Midbrain (tissue), 1 donor: ENCODE measurements at places on chromosomes 7 and 10.

GRCh38 chr10:31745612-31746376, 182.8 kb downstream of the ARHGAP12 start:
- DNase-seq = no peak

GRCh38 chr10:51389415-51390321, 309.7 kb downstream of the CSTF2T start:
- peak; percentile 9 for DNase-seq

DNA sequence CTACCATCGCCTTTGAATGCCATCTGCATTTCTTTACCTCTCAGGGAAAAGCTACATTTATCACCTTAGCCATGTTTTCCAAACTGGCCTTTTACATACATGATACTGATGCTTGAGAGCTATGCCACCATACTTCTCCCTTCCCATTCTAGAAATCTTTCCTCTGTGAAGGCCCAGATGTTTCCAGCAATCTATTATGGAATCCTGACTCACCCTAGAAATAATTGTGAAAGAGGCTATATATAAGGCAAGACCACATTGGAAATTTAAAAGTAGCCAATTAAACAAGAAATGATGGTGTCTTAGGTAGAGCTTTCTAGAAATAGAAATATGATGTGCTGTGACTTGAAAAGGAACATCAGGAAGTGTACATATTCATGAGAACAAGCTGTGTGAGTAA, 389.7 kb downstream of the INHBA start:
- no peak for DNase-seq

DNA sequence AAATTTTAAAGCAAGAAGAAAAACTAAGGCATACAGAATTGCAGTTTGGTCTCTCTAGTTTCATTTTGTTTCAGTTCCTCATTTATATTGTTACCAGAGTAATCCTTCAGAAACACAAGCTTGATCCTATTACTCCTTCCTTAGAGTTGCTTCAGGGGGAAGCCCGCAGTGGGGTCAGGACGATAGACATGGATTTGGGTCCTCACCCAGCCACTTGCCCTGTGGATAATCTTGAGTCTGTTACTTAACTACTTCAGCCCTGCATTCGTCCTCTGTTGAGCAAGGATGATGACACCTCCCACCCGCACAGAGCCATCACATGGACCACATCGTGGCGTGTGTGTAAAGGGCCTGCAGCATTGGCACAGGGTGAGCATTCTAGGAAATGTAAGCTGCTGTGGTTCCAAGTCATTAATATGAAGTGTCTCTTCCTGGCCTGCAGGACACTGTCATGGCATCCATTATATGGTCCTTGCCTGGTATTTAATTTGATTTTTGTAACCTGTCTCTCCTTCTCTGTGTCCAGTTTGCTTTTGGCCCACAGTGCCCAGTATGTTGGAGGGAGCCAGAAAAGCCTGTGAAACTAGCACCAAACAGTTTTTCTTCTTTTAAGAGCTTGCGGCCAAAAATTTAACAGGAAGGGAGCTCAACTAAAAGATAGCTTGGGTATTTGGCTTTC, 111.2 kb downstream of the EEPD1 start:
- DNase-seq = peak; percentile 56

- no peak for DNase-seq
Observed at GRCh38 chr10:101130984-101131961, at the start of gene TLX1. Gene TLX1 (plus strand): TSS chr10:101131300. CDS start chr10:101131542, 242 bp downstream.

DNA sequence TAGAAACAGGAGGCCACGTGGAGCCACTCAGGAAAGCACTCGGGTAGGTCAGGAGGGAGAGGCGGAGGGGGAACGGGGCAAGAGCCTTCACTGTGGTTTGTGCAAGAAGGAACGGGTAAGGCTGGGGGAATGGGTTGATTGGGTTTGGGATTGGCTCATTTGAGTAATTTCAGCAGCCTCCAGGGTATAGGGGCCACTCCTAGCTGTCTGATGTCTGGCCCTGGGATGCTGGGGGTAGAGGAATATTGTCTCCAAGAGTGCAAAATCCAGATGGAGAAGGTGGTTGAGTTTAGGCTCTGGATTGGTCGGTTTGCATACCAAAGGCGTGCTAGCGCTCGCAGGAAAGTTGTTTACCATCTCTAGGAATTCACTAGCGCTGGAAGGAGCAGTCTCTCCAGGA, 47.2 kb downstream of the MYL10 start:
- no peak for DNase-seq

DNA sequence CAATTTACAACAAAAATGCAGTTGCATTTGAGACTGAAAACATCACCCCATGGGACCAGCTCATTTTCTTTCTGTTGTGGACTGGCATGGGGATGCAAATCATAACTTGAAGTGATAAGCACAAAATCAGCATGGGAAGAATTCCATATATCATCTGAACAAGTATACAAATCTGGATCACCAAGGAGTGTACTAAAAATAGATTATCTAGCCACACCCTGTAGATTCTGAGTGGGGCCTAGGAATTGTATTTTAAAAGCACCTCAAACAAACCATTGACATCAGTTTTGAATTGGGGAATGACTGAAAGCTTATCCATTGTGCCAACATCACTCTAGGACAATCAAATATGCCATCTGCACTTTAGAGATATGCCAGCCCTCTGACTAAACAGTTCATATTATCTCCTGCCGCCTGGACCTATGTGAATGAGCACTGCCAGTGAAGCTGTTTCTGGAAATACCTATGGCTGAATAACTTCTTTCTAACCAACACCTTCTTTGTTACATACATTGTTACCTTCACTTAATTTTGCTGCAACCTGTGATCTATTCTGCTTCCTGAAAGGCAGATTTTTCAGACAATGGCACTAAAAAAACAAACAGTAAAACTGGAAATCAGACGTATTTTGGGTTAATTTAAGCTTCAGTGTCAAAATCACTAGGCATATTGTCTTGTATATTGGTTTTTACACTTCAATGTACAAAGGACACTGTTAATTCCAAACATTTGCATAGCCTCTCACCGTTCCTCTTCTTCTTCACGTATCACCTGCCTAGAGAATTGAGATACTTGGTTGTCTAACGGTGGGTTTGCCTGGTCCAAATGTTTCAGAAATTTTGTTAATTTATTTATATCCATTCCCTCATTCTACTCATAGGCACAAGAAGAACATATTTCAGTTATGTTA, 42.4 kb upstream of the HGF start:
- no peak for DNase-seq

- DNase-seq = no peak
Observed at GRCh38 chr10:4473977-4474376, 352.0 kb upstream of the AKR1E2 start.

GRCh38 chr10:16195178-16195769, 241.5 kb upstream of the PTER start:
- DNase-seq = no peak

DNA sequence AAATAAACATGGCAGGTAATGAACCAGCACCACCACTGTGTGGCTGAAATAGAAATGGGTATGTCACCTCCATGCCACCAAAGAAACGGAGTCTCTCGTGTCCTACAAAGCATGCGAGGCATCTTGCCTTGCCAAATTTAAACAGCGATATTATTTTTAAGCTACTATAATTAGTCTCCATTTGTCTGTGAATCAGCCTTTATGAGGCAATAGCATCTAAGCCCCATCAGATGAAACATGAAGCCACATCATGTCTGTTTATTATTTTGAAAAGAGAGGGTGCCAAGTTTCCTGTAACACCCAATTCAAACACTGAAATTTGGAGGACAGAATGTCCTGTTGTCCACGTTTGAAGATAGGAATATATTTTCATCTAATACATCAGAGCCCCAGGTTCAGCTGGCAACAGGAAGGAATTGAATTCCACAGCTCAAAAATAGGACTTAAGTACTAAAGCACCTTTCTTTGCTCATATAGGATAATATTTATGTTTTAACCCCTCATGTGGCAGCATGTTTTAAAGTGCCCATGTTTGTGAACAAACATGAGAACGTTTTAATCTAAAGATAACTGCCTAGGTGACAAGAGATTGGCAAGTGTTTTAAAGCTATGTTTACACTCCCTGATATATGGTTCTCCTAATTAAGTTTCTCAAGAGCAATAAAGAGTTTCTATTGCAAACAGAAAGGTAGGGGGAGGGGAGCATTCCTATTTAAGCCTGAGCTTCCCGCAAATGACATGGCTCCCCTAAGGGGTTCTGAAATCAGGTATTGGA, 86.8 kb downstream of the SORBS1 start:
- no peak for DNase-seq

DNA sequence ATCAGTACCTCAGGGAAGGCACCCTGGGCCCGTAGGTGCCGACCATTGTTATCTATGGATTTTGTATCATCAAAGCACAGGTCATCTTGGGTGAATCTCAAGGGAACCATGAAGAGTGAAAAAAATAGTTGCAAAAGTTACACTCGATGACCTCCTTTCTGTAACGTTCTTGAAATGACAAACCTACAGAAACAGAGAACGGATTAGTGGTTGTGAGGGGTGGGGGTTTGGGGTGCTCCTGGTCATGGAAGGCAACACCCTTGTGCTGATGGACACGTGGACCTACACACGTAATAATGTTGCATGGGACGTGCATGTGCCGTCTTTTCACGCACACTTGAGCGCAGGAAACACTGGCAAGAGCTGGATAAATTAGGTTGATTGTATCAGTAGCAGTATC, 655.9 kb downstream of the SDK1 start:
- no peak for DNase-seq

- no peak for DNase-seq
Observed at GRCh38 chr10:124698545-124699469, 45.4 kb downstream of the FAM53B start.

DNA sequence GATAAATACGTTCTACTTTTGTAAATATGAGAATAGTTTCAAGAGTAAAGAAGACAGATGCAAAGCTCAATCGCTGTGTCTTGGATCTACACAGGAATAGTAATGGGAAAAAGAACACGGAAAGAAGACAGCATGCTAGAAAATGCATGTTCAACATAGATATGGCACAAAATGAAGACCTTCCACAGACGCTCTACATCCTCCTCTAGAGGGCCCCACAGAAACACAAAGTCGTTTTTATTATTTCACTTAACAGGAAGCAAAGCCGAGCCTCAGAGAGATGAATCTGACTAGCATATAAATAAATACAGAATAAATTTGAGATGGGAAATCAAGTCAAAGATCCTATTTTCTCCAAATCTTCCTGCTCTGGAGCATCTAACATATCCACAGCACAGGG, 292.6 kb downstream of the PARD3 start:
- peak; percentile 21 for DNase-seq

DNA sequence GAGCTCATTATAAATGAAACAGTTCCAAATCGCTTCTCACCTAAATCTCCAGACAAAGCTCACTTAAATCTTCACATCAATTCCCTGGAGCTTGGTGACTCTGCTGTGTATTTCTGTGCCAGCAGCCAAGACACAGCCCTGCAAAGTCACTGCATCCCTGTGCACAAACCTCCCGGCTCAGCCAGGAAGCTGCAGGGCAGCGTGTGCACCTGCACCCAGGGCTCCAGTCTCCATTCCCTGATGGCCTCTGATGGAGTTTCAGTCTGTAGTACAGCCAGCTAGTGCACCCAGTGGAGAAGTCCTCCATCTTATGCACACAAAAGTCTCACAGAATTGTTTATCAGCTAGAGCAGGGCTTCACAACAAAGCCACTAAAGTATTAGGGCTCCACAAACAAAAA, 51.1 kb upstream of the PRSS58 start:
- peak; percentile 21 for DNase-seq

GRCh38 chr10:108598320-108598695, 1325.0 kb downstream of the XPNPEP1 start:
- no peak for DNase-seq

DNA sequence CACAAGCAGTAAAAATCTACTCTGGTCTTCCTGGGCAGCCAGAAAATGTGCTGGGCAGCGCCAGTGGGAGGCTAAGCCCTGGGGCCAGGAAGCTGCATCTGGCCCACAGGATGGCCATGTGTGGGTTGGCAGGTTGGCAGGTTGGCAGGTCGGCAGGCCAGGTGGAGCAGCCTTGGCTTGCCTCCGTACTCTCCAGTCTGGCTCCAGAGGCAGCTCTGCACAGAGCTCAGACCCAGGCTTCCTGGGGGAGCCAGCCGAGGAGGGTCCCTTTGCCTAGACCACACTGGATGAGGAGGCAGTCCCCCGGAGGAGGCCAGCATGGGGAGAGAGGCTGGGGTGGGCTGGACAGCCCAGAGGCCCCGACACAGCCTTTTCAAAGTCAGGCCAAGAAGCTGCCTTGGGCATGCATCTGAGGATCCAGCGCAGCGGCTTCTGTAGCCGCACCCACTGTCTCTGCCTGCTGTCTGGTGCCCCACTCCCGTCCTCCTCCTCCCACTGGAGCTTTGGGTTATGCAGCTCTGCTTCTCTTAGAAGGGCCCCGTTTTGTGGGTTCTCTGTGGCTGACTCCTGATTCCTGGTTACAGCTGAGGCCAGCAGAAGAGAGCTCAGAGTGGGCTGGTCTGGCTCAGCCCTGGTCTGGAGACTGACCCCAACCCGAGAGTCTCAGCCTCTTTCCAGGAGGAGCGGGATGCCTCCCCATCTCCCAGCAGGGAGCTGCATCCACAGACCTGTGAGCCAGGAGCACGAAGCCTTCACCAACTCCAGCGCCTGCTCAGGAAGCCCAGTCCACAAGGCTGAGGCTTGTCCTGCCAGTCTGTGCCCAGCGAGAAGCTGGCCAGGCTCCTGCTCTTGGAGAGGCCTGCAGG, 44.6 kb downstream of the CFAP46 start:
- DNase-seq = no peak

DNA sequence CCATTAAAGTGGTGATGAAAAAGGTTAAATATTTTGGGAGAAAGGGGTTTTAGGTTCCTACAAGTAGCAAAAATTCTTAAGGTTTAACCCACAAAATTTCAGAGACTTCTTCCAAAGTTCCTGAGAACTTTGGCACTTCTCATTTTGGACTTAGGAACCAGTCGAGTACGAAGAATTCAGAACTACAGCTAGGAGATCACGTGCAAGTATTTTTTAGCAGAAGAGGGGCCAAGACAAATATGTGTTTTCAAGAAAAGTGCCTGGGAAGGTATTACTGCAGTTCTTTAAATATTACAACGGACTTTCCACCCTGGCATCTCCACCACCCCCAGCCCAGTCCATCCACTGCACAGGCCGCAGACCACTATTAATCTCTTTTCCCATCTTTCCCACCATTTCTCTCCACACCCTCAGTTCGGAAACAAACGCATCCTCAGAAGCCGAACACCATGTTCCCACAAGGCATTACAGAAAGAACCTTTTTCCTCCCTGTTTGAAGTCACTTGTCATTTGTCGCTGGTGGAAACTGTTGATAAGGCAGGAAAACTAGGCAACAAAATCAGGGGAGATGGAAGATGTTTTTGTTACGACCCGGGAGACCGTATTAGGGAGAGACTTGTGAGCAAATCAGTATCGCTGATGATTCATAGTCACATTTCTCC, 7.1 kb downstream of the INHBA start:
- DNase-seq = no peak

DNA sequence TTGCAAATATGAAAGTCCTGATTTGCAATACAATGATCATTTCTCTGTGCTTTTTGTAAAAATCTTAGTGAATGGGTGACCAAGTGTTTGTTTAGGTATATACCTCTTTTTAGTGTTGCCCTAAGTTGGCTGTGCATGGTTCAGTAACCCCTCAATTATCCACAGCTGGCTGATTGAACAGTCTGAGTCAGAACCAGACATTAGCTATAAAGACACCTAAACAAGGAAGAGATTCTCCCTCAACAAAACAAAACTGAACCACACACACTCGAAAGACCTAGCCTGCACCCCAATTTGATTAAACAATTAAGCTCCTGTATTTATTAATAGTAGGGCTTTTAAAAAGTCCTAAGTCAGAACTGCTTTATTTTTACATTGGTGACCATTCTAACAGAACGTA, 2.8 kb downstream of the RSBN1L start:
- no peak for DNase-seq
